Stimulated activated CD4-positive, alpha-beta T cell treated with anti-CD3 and anti-CD28 coated beads, TNF-alpha, amount 100 ng/mL, for 4 hours (primary cell): ENCODE measurements at places on chromosomes 16 and 17.

DNA sequence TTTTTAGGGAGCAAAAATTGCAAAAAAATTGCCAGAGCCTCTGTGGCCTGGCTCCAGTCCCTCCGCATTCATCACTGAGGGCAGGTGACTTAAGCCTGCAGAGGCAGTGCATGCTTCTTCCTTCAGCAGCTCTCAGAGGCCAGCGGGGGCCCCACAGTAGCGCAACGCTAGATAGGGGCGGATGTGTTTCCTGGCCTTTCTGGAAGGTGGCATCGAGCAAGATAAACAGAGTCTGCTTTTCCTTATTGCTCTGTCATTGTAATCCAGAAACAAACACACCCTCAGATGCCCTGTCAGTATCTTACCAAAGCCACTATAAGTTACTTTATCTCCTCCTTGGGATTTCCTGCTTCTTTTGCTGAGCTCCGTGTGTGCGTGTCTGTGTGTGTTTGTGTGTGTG is 75.5 kb upstream of the IRX6 start:
- DNase-seq = no peak

GRCh38 chr16:82293671-82294070 is 123.6 kb upstream of the MPHOSPH6 start:
- no peak for DNase-seq

- no peak for DNase-seq
Measured at GRCh38 chr17:27579304-27579703, 51.7 kb upstream of the LGALS9 start.

DNA sequence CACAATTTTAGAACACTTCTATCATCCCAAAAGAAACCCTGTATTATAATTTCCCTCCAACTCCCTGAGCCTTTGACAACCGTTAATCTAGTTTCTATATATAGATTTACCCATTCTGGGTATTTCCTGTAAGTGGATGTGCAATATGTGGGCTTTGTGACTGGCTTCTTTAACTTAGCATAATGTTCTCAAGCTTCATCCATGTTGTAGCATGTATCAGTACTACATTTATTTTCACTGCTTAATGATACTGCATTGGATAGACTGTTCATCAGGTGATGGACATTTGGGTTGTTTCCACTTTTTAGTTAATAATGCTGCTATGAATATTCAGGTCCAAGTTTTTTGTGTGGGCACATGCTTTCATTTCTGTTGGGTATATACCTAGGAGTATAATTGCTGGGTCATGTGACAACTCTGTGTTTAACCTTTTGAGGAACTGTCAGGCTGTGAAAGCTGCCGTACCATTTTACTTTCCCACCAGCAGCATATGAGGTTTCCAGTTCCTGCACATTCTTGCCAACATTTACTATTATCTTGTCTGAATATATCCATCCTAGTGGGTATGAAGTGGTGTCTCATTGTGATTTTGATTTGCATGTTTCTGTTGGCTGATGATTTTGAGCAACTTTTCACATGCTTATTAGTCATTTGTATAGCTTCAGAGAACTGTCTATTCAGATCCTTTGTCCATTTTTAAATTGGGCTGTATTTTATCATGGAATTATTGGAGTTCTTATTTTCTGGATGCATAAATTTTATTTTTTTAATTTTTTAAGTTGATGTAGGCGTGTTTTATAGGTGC is 16.4 kb downstream of the REXO5 start:
- no peak for DNase-seq

- no peak for DNase-seq
Measured at GRCh38 chr16:67961551-67961957, 6.9 kb downstream of the SLC12A4 start.

- no peak for DNase-seq
Measured at GRCh38 chr16:84528322-84528721, 23.9 kb upstream of the MEAK7 start.

DNA sequence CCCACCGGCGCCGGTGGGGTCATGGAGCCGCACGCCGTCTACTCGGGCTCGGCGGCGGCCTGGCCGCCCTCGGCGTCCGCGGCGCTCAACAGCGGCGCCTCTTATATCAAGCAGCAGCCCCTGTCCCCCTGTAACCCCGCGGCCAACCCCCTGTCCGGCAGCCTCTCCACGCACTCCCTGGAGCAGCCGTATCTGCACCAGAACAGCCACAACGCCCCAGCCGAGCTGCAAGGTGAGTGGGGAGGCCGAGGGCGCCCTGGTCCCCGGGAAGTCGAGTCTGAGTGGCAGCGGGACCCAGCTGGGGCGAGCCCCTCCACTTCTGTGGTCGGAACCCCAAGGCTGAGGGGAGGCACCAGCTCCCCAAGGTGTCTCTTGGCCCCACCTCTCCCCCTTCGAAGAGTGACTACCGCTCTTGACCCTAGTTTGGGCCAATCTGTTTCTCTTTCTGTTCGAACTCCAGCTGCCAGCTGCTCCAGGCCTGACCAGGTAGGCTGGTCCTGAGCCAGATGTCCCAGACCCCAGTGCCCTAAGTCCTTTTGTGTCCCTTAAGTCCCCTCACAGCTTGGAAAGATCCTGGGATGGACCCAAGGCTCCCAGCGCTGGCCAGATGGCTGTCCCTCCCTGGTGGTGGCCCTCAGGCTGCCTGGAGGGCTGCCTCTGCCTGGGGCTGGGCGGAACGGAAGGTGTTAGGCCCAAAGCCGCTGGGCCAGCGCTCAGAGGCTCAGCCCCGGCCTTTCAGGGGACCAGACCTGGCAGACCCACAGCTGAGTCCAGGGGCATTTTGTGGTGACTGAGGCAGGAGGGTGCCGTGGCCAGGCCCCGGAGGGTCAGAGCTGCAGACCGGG is 1.2 kb downstream of the FOXF1 start:
- no peak for DNase-seq

DNA sequence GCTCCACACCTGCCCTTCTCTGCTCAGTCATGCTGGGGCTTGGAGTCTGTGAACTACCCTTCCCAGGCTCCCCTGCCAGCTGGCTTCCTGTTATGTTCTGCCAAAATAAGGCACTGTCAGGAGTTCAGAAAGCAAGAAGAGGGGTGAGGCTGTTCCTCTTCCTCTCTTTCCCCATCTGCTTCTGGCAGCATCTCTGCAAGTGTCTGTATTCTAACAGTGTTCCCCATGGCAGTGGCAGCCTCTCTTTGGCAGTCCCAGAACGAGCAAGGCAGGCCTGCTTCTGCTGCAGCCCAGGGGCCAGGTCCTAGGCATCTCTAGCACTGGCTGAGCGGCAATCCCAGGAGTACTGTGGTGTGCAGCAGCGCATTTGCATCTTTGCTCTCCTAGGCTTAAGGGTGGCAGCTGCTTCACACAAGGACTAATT is 219.1 kb downstream of the STX8 start:
- no peak for DNase-seq

GRCh38 chr17:80869481-80870145 is 122.0 kb upstream of the CHMP6 start:
- DNase-seq = no peak

DNA sequence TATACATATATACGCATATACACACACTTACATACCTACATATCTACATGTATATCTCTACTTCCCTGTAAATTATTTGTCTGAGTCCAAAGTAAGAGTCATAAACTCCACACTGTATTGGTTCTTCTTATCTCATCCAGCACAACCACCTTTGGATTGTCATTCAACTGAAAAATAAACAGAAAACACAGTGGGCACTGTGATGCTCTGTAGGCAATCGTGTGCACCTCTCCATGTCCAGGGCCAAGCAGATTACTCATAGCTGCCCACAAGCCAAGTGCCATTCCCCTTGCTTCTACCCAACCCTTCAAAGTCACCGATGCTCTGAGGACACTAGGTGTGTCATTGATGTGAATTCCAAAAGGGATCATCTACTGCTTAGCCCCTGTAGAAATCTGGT is 12.9 kb upstream of the TEKT3 start:
- no peak for DNase-seq

DNA sequence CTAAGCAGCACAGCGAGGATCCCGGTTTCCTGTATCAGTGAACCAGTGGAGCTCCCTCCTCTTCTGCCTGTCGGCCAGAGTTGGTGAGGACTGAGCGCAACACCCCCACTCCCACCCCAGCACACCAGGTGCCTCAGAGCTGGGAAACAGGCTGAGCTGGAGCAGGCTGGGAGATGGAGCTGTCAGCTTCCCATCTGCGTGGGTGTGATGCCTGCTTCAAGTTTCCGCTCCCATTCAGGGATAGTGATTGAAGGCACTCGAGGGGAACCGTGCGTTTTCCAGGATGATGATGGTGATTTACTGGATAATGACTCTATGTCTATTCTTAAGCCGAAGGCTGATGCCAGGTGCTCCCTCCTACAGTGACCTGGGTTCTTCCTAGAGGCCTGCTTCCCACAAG is 144.5 kb downstream of the TMEM132E start:
- no peak for DNase-seq

DNA sequence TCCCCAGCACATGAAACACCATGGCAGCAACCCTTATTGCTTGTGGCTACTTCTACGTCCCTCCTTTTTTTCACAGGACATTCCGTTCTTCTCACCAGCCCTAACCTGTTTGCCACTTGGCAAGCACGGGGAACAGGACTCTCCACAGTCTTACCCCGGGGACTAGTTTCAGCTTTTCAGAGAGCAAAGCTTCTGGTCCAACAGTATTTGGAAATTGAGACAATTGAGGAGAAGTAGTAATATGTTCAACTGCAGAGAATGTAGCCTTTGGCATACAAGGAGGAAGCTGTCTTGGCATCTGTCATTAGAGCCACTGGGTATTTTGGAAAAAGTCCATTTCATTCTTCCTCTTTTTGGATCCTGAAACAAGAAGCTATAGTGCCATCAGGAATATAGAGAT is 65.7 kb downstream of the MAP2K6 start:
- DNase-seq = no peak

- DNase-seq = no peak
Measured at GRCh38 chr17:44324092-44324570, 492 bp downstream of the SLC25A39 start.

GRCh38 chr17:75707079-75707571 is 14.1 kb upstream of the ITGB4 start:
- DNase-seq = no peak

DNA sequence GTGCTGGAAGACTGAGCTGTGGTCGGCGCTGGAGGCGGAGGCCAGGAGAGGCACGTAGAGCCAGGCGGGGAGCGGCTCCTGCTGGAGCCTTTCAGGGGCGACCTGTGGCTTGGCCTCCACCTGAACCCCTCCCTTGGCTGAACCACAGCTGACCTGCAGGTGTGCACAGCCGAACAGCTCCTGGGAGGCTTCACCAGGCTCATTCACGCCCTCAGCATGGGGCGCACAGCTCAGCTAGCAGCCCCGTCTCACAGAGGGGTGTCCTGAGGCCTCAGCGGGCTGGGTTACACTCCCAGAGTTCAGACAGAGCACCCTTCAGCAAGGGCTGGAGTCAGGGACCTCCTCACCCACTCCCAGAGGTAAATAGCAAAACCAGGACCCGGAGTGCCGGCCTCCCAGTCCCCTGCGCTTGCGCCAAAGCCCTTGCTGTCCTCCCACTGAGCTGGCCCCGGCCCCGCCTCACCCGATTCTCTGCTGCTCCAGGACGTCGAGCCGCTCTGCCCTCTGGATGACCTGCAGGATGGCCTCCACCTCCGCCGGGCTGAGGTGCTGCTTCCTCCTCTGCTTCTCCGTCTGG is 31.7 kb downstream of the RPH3AL start:
- no peak for DNase-seq

GRCh38 chr17:30552994-30553566 is 75.9 kb downstream of the GOSR1 start:
- no peak for DNase-seq

GRCh38 chr17:79752175-79752574 is 21.4 kb downstream of the ENPP7 start:
- no peak for DNase-seq

GRCh38 chr16:154217-155030 is 2.0 kb downstream of the HBZ start:
- DNase-seq = no peak

- DNase-seq = no peak
Measured at GRCh38 chr17:1090465-1091189, 89.2 kb downstream of the ABR start.

DNA sequence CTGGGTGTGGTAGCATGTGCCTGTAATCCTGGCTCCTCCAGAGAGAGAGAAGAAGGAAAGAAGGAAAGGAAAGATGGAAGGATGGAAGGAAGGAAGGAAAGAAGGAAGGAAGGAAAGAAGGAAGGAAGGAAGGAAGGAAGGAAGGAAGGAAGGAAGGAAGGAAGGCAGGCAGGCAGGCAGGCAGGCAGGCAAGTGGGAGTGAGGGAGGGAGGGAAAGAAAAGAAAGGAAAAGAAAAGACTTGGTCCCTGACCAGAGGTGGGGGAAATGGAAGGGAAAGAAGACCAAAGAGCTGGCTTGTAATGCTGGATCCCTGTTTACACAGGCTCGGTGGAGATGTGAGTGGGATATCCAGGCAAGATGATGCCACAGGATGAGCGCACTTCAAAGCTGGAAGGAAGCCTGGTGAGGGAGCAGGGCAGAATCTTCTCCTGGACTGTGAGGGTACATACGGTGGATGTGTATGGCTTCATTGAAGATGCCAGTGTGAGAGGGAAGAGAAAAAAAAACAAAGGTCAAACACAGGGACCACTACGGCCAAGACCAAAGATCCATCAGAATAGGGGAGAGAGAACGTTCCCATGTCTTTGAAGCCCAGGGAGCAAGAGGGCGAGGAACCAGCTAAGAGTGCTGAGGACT is 2.1 kb downstream of the CES1 start:
- DNase-seq = no peak

DNA sequence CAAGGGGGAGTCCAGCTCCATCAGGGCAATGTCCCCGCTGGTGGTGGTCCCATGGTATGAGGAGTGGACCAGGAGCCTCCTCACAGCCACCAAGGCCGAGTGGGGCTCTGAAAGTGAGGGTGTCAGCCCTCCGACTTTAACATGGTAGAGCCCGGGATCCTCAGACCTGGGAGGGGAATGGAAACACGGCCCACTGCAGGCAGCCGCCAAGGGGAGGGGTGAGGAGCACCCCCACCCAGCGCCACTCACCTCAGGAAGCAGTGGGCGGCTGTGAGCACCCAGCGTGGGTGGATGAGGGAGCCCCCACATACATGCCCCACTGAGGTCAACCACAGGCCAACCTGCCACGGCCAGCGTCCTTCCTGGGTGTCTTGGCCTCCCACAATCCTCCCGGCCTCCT is 10.8 kb downstream of the ZG16B start:
- no peak for DNase-seq

GRCh38 chr16:77112746-77113145 is 78.2 kb upstream of the MON1B start:
- DNase-seq = no peak

DNA sequence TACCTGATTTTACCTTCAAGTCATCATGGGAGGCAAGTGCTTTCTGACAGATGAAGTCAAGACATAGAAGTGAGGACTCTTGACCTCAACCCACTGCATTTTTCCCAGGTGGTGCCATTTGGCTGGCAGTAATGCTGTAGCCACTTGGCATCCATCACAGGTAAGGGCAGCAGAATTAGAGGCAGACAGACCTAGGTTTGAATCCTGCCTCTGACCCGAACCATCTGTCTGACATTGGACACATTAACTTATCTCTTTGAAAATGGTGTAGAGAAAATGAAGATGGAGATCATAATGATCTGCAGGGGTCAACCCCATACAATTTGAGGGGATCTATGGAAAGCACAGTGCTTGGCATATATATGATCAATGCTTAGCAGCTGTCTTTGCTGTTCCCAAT is 505.5 kb downstream of the NPIPA7 start:
- DNase-seq = no peak
